CD4-positive, alpha-beta T cell (primary cell): ENCODE measurements at places on chromosomes 3 and 15. TPM values are rescaled to one million over a fixed set of nuclear protein-coding genes. Genes with fewer than 3 reads are reported as not detected.

- H3K27ac ChIP-seq, result no peak overlapping the region
Observed at GRCh38 chr3:23959135-23959900, 14.2 kb downstream of the NR1D2 start.

Gene TTC21A
- total RNA-seq, result 5.2 TPM

- H3K27me3 ChIP-seq, result no peaks in the 10 kb centered on the region
- H3K4me1 ChIP-seq, result no peaks in the 10 kb centered on the region
- H3K36me3 ChIP-seq, result no peaks in the 10 kb centered on the region
- DNase-seq, result no peak
Observed at GRCh38 chr15:88954431-88955277, 41.5 kb upstream of the MFGE8 start.

- peaks cover 36% of the 10 kb centered on the region for H3K36me3 ChIP-seq
- H3K27ac ChIP-seq, result no peak overlapping the region
- H3K27me3 ChIP-seq, result no peaks in the 10 kb centered on the region
- H3K4me1 ChIP-seq, result no peaks in the 10 kb centered on the region
- no peak for DNase-seq
Observed at GRCh38 chr3:44955917-44956316, 20.1 kb downstream of the ZDHHC3 start.

GRCh38 chr15:57079931-57080620 is 161.6 kb downstream of the TCF12 start:
- no peak overlapping the region for H3K4me3 ChIP-seq
- H3K4me1 ChIP-seq, result peaks cover 4% of the 10 kb centered on the region
- DNase-seq, result no peak
- no peaks in the 10 kb centered on the region for H3K27me3 ChIP-seq
- H3K36me3 ChIP-seq, result no peaks in the 10 kb centered on the region

DNA sequence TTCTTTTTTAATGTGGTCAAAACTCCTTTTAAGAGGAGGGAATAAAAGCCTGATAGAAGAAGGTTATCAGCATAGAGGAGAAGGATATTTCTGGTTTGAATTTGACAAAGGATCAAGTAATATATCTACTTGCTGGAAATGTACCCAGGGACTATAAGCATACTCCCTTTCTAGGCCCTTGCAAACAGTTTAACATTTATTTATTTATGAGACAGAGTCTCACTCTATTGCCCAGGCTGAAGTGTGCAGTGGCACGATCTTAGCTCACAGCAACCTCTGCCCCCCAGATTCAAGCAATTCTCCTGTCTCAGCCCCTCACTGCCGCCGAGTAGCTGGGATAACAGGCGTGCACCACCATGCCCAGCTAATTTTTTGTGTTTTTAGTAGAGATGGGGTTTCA is 71.6 kb downstream of the SLMAP start:
- no peaks in the 10 kb centered on the region for H3K27me3 ChIP-seq
- no peak overlapping the region for H3K27ac ChIP-seq
- H3K36me3 ChIP-seq, result peaks cover 6% of the 10 kb centered on the region
- DNase-seq, result no peak

- no peak for DNase-seq
- H3K4me1 ChIP-seq, result no peaks in the 10 kb centered on the region
Observed at GRCh38 chr3:77271306-77271705, 231.4 kb downstream of the ROBO2 start.

- H3K4me3 ChIP-seq, result no peak overlapping the region
- no peak for DNase-seq
- no peaks in the 10 kb centered on the region for H3K36me3 ChIP-seq
- H3K27ac ChIP-seq, result no peak overlapping the region
- no peaks in the 10 kb centered on the region for H3K4me1 ChIP-seq
- H3K27me3 ChIP-seq, result no peaks in the 10 kb centered on the region
Observed at GRCh38 chr3:58874248-58874741, 175.5 kb downstream of the CFAP20DC start.

Gene CHRFAM7A
- not detected for total RNA-seq

Gene SLC51B
- total RNA-seq, result not detected

Gene NR2E3
- not detected for total RNA-seq

- H3K27me3 ChIP-seq, result no peaks in the 10 kb centered on the region
- no peak for DNase-seq
- no peaks in the 10 kb centered on the region for H3K4me1 ChIP-seq
- no peak overlapping the region for H3K4me3 ChIP-seq
Observed at GRCh38 chr3:58962816-58963215, 87.0 kb downstream of the CFAP20DC start.
